Renal cortical epithelial cell (primary cell): ENCODE measurements at places on chromosomes 7 and 10. TPM values are rescaled to one million over a fixed set of nuclear protein-coding genes. Genes with fewer than 3 reads are reported as not detected.
A peak's percentile ranks its signal among the peaks of the same experiment; 100 is the strongest.

DNA sequence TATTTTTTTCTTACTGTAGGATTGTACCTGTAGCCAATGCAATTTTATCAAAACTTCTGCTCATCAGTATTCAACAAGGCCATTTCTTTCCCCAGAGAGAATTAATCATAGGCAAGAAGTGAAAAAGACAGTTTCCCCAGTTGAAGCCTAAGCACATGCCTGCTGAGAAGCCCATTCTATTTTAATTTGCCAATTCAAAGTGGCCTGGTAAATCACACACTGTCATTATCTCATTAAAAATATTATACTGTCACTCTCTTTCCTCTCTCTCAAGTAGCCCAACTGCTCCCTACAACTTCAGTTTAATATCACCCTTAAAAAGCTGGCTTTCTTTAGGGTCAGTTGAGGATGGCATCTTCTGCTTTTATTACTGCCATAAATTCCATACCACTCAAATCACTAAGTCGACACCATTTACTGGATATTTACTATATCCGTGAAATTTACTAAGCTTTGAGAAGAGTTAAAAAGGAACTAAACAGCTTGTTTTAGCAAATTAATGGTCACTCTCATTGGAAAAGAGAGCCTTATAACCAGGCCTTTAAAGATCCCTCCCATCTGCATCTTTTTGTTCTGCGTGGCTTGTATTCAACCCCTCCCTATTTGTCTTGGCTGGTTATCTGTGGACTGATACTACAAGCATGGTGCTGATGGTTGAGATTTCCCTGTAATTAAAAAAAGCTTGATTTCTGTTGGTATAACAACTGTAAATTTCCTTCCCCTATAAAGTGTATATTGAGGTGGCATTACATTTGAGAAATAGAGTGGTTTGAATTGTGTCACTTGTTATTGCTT is 30.6 kb downstream of the COL28A1 start:
- DNase-seq = no peak

GRCh38 chr7:130946114-130946513 is 212.1 kb upstream of the KLF14 start:
- DNase-seq = no peak

DNA sequence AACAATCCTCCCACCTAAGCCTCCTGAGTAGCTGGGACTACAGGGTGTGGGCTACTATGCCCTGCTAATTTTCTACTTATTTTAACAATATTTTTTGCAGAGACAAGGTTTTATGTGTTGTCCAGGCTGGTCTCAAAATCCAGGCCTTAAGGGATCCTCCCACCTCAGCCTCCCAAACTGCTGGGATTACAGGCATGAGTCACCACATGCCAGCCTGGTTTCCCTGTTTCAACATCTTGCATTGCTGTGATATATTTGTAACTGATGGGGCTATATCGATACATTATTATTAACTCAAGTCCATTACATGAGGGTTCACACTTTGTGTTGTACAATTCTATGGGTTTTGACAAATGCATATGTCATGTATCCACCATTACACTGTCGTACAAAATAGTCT is 41.9 kb upstream of the OGDHL start:
- DNase-seq = no peak

- no peak for DNase-seq
Observed at GRCh38 chr10:5983774-5984173, 6.4 kb upstream of the IL15RA start.

Gene HOXA5
- 13.4 and 34.2 TPM in 2 replicates for total RNA-seq

DNA sequence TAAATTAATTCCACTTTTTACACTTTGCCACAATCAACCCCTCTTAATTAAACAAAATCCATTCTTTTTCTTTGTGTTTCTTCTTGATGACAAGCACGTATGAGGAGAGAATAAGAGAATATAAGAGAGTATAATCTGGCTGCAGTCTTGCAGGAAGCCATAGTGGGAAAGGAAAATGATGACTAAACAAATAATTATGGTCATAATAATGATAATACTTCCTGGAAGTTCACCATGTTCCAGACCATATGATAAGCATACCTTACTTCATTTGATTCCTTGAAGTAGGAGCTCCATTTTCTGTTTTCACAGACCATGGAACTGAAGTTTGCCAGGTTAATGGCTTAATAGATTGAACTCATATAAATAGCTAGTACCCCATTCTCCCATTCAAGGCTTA is 237.8 kb downstream of the SEMA3D start:
- DNase-seq = no peak

DNA sequence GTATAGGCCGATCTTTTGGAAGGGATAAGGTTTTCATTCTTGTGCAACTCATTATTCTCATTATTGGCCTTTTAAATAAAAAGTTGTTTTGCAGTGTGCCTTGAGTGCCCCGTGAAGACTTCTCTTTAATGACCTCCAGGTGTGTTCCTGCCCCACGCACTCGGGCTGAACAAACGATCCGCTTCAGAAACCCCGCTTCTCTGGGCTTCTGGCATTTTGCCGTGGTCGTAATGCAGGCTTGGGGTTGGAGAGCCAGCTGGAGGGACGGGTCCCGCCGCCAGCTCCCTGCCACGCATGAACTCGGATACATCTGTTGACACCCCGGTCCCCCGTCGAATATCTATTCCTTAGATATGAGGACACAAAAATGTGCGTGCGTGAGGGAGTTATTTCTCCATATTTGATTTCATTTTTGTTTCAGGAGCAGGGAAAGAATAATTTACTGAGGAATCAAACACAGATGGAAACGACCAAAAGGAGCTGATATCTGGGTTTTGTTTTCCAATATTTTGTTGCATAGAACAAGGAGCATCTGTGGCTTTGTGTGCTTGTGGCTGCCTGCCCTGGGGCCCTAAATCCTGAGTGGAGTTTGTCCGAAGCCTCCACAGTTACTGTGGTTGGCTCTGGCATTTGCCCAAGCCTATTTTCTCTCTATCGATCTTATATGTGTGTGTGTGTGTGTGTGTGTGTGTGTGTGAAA is 17.0 kb upstream of the TTYH3 start:
- DNase-seq = no peak

GRCh38 chr7:1637155-1637554 is 32.9 kb upstream of the ELFN1 start:
- no peak for DNase-seq

- peak; percentile 48 for DNase-seq
Observed at GRCh38 chr10:5563991-5564536, 39.3 kb downstream of the CALML3 start.

- DNase-seq = peak; percentile 97
Observed at GRCh38 chr7:39754326-39755120, 131.2 kb downstream of the RALA start.

DNA sequence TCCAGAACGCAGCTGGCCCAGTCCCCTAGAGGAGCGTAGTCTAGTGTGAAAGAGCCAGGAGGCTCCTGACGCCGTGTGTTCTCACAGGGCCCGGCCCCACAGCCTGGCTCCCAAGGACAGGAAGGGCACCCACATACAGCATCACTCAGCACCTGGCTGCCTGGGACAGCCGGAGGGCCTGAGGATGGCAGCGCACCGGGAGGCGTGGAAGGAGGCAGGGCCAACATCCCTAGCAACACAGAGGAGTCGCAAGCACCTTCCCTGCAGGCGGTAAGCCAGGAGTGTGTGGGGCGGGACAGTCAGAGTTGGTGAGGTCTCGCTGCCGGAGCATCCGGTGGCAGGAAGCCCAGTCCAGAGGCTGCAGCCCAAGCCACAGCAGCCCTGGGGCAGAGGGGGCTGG is 125.8 kb downstream of the MAD1L1 start:
- no peak for DNase-seq

- DNase-seq = peak; percentile 68
Observed at GRCh38 chr7:137944168-137944567, 57.7 kb downstream of the CREB3L2 start.
